ENCODE measurements at places on chromosomes 7 and 10.

GRCh38 chr10:53013201-53013810 is 240.7 kb upstream of the MBL2 start:
- DNase-seq: peak; percentile 80

GRCh38 chr7:50470250-50471163 is 20.4 kb upstream of the FIGNL1 start:
- DNase-seq: no peak

DNA sequence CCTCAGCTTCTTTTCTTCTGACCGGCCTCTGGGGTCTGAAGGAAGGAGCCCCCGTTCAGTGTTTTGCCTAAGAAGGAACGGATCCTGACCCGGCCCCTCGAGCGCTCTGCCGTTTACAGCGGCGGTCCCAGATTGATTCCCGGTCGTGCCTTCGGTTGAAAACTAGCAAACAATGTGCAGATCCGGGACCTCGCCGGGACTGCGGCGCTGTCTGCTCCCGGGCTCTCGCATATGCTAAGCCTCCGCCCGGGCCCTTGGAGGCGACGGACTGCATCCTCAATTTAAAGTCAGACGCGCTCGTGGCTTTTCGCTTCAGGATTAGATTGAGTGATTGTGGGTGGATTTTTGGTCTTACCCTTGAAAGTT is 559 bp downstream of the DBF4 start:
- peak; percentile 58 for DNase-seq

GRCh38 chr10:68106656-68107055 is 2.6 kb upstream of the MYPN start:
- DNase-seq: no peak

- DNase-seq: peak; percentile 93
Observed at GRCh38 chr10:97687785-97688781, 1.0 kb upstream of the AVPI1 start.

All from suppressor macrophage (primary cell).